Stimulated activated CD4-positive, alpha-beta T cell treated with anti-CD3 and anti-CD28 coated beads, Interleukin-1b, Interleukin-23, amount 100 ng/mL, for 48 hours (primary cell): ENCODE measurements at places on chromosomes 4 and X.

GRCh38 chr4:128536746-128537145 is 249.1 kb upstream of the PGRMC2 start:
- DNase-seq: no peak

GRCh38 chrX:12919051-12919450 is 12.6 kb downstream of the TLR8 start:
- no peak for DNase-seq

DNA sequence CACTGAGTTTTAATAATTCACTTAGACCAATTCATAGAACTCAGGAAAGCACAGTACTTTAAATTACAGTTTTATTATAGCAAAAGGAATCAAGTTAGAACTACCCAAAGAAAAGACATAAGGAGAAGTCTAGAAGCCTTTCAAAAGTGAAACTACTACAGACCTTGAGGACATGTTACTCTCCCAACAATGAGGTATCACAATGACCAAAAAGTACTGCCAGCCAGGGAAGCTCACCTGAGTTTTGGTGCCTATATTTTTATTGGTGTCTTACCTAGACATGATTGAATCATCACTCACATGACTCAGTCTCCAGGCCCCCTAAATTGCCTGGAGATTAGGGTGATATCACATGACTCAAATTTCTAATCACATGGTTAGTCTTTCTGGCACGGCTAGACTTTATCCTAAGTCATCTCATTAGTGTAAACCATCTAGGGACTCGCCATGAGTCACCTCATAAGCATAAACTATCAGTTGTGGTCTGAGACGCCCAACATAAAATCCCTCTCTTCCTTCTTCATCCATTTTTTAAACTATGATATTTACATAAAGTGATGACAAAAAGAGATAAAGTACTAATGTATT is 372.3 kb downstream of the TMA16 start:
- DNase-seq: peak; percentile 1

DNA sequence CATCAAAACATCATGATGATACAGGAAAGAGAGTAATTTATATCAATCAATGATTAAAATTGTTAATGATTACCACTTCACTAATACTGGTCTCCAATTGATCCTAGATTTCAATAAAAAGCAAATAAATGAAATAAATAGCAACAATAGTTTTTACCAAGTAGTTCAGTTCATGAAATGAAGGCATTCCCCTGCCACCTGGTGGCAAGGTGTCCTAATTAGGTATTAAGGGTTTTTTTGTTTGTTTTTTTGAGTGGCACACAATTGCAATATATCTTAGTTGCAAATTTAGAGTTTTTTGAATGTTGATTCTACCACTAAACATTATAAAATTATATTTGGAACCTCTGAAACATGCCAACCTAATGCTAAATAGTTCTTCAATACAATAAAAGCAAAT is 157.4 kb upstream of the PDE5A start:
- no peak for DNase-seq

DNA sequence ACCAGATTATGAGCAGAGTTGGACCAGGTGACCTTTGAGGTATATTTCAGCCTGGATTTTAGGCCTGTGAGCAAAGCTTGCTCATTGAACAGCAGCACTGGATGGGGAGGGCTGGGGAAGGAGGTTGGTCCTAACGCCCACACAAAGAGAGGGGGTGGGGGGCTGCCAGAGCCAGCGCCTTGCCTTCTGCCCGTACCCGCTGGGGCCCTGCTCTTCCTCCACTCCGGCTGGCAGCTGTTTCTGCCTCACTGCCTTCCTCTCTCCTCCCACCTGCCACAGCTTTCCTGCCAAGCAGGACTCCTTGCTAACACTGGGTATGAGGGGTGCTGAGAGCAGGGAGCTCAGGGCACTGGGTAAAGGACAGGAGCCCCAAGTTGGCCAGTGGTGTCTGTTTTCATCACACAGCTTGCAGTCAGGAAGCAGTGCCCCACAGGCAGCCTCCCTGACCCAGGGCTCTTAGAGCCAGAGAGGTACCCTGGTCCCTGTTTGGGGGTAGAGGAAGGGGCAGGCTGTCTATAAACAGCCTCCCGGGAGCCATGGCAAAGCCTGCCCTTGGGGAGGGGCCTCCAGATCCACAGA is 6.1 kb downstream of the NALF2 start:
- no peak for DNase-seq

DNA sequence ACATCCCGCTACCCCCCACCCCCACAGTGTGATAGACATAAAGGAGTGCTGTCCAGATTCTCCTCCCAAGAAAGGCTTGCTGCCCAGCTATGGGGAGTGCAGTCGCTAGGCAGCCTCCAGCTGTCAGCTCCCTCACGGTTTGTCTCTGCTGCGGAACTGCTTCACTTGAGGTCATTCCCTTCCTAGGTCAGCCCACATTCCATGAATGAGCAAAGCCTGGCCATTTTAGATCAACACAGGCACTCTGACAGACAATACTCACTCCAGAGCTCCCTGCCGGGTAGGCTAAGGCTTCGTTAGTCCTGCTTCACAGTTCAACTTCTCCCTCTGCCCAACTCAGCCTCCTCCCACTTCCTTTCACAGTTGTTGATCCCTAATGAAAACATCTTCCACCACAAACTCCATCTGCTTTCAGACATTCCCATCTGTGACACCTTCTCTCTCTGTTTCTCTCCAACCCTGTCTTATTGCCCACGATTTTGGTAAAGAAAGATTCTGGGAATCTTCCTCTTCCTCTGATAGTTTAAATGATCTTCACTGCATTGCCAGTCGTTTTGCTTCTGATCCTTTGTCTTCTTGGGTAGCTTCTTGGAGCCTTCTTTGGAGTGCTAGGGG is 318.9 kb upstream of the F9 start:
- DNase-seq: no peak

- DNase-seq: no peak
Measured at GRCh38 chr4:176939445-176939844, 146.7 kb upstream of the VEGFC start.

DNA sequence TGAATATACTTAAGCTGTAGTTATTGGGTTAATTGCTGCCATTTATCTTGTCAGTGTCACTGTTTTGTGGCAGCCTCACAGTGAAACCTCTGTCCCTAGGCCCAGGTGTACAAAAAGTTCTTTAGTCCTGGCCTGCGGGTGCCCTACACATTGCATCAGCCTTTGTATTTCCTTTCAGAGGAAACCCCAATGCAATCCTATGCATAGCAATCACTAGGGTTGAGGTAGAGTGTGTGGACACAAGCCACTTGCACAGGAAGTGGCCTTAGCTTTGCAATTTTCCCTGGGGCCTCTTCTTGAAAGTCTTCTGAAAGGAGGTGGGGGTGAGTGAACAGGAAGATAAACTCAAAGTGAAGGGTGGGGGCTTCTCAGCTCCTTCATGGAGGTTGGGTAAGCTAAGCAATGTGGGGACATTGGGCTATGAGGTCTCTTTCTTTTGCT is 27.8 kb downstream of the VSIG4 start:
- DNase-seq: no peak
